SJSA1 (cell line): ENCODE measurements at places on chromosomes 6 and 20. TPM values are rescaled to one million over a fixed set of nuclear protein-coding genes. Genes with fewer than 3 reads are reported as not detected.

DNA sequence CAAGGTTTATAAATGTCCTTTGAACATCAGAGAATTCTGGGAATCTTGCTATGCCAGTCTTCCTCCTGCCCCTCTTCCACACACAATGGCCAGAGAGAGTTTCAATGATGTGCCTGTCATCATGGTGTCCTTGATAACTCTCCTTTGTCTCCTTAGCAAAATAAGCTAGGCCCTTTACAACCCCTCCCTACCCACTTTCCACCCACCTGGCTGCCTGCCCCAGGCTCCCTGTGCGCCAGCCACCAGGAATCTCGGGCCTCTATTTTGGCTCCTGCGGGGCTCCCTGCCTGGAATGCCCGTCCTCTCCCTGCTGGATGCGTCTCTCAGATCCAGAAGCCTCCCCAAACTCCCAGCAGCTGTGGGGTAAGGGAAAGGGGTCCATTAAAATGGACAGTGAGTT is 60.9 kb downstream of the NCR2 start:
- H3K27ac ChIP-seq, result no peak overlapping the region
- H3K4me3 ChIP-seq, result no peak overlapping the region
- DNase-seq, result no peak
- H3K27me3 ChIP-seq, result no peaks in the 10 kb centered on the region
- H3K4me1 ChIP-seq, result no peaks in the 10 kb centered on the region
- no peaks in the 10 kb centered on the region for H3K36me3 ChIP-seq

- H3K4me3 ChIP-seq, result no peak overlapping the region
- peaks cover 69% of the 10 kb centered on the region for H3K36me3 ChIP-seq
- no peak for DNase-seq
- H3K27me3 ChIP-seq, result no peaks in the 10 kb centered on the region
- H3K4me1 ChIP-seq, result peaks cover 10% of the 10 kb centered on the region
Observed at GRCh38 chr20:59023616-59024015, 4.4 kb downstream of the TUBB1 start.

- H3K4me3 ChIP-seq, result no peak overlapping the region
- H3K27me3 ChIP-seq, result no peaks in the 10 kb centered on the region; the same call in none of the 2 replicates
- H3K27ac ChIP-seq, result no peak overlapping the region
- DNase-seq, result no peak
- H3K36me3 ChIP-seq, result no peaks in the 10 kb centered on the region
Observed at GRCh38 chr20:9918348-9918747, 79.5 kb upstream of the PAK5 start.

GRCh38 chr6:158626360-158627167 is 18.0 kb downstream of the DYNLT1 start:
- DNase-seq, result no peak
- H3K4me3 ChIP-seq, result no peak overlapping the region
- peaks cover 57% of the 10 kb centered on the region for H3K36me3 ChIP-seq

GRCh38 chr20:43999848-44000247 is 85.2 kb downstream of the TOX2 start:
- DNase-seq, result no peak
- no peaks in the 10 kb centered on the region for H3K27me3 ChIP-seq
- no peak overlapping the region for H3K4me3 ChIP-seq
- H3K27ac ChIP-seq, result no peak overlapping the region
- H3K36me3 ChIP-seq, result 0 out of 2 replicates have a peak, but pooled peaks cover 8% of the 10 kb centered on the region
- H3K4me1 ChIP-seq, result no peaks in the 10 kb centered on the region

DNA sequence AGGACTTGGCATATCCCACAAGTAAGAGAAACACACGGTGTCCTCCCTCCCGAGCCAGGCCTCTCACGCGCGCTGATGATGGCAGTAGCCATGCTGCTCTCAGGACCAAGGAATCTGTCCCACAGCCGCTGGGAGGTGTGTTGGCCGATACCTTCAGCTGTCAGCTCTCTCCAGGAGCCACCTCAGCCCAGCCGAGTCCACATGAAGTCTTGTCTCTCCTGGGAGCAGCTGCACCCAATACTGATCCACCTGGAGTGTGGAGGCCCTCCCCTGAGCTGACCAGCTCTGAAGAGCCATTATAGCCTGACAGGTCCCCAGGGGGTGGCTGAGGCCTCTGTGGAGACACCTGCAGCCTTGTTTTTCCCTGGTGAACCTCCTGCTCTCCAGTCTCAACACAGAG is 23.8 kb upstream of the NXT1 start:
- H3K27ac ChIP-seq, result no peak overlapping the region
- peaks cover 5% of the 10 kb centered on the region for H3K4me1 ChIP-seq
- DNase-seq, result no peak
- no peaks in the 10 kb centered on the region for H3K36me3 ChIP-seq
- H3K4me3 ChIP-seq, result no peak overlapping the region

GRCh38 chr6:165543781-165544180 is 119.3 kb downstream of the PDE10A start:
- H3K4me3 ChIP-seq, result no peak overlapping the region
- DNase-seq, result no peak
- no peaks in the 10 kb centered on the region for H3K4me1 ChIP-seq
- H3K27me3 ChIP-seq, result no peaks in the 10 kb centered on the region
- no peaks in the 10 kb centered on the region for H3K36me3 ChIP-seq

DNA sequence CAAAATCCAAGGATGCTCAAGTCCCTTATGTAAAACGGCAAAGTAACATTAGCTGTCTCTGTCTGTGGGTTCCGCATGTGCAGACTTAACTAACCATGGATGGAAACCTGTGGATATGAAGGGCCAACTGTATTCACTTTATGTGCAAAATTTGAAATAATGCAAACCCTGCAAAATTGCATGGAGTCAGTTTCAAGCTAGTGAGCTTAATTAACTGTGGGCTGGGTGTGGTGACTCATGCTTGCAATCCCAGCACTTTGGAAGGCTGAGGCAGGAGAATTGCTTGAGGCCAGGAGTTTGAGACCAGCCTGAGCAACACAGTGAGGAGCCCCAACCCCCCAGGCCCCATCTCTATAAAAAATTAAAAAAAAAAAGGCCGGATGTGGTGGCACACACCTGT is 81.4 kb downstream of the ANKS1A start:
- no peak overlapping the region for H3K27ac ChIP-seq
- H3K4me3 ChIP-seq, result no peak overlapping the region
- H3K27me3 ChIP-seq, result no peaks in the 10 kb centered on the region
- no peak for DNase-seq
- no peaks in the 10 kb centered on the region for H3K4me1 ChIP-seq

LIN28B gene
- total RNA-seq, result not detected in 2 replicates

ZBP1 gene
- total RNA-seq, result not detected in 2 replicates

SLCO4A1 gene
- total RNA-seq, result 6.0 and 13.3 TPM in 2 replicates

MICB gene
- total RNA-seq, result 32.7 and 60.0 TPM in 2 replicates

MDC1 gene
- 8.4 and 8.6 TPM in 2 replicates for total RNA-seq

KCNQ5 gene
- total RNA-seq, result 0.38 and 0.97 TPM in 2 replicates

MDFI gene
- total RNA-seq, result not detected in 2 replicates

ZNF512B gene
- 10.9 and 14.3 TPM in 2 replicates for total RNA-seq

RBM12 gene
- total RNA-seq, result 59.2 and 64.1 TPM in 2 replicates
